ENCODE measurements at places on chromosomes 2 and 18. TPM values are rescaled to one million over a fixed set of nuclear protein-coding genes. Genes with fewer than 3 reads are reported as not detected.

The FBXO15 gene
- polyA plus RNA-seq, result 5.7 TPM

The ATF2 gene
- polyA plus RNA-seq, result 48.7 TPM

DNA sequence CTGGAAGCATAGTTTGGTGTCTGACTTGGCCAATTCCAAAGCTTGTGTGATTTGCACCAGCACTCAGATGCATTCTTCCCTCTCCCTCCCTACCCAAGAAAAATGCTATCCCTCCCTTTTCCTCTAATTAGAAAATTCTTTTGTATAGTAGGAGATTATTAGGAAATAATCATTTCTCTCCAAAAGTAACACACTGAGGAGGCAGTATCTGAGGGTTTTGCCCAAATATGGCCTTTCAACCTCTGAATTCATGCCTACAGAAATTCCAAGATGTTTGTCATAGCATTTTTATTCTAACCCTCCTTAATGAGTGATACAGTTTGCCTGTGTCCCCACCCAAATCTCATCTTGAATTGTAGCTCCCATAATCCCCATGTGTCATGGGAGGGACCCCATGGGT is 5.0 kb upstream of the TMEM18 start:
- peaks cover 8% of the 10 kb centered on the region for H3K4me1 ChIP-seq
- H3K4me3 ChIP-seq, result no peak overlapping the region
- H3K27ac ChIP-seq, result no peak overlapping the region

DNA sequence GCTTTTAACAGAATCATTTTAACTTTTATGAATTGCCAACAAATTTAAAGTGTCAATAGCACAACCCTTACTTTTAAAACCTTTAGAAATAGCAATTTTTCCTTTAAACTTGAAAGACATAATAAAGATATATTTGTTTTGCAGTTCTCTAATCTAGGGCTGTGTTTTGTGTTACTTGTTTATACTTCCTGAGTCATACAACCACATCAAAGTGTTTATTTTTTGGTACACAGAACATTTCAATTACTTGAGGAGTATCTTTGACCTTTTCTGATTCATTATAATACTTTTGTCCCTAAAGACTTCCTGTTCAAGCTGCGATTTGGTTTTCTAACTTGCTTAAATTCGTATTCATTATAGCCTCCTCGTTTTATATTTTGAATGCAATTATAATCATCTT is 21.8 kb downstream of the TYW5 start:
- H3K27ac ChIP-seq, result no peak overlapping the region
- no peaks in the 10 kb centered on the region for H3K27me3 ChIP-seq
- H3K4me3 ChIP-seq, result no peak overlapping the region
- DNase-seq, result no peak
- H3K4me1 ChIP-seq, result no peaks in the 10 kb centered on the region

DNA sequence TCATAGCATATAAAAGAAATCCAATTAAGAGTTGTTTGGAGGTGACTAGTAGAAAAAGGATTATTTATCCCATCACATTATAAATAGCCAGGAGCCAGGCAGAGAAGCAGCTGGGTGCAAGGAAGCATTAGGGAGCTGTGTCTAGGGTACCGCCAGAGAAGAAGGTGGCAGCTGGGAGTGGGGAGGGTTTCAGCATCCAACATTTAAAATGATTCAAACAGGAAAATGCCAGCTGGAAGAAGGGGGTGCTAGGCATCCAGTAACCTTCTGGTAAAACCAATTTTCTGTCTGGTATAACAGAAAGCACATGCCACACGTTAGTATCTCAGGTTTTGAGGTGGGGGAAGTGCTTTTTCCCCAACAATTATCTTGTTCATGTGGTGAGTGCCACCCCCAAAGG is 452.4 kb downstream of the ZEB2 start:
- H3K27me3 ChIP-seq, result no peaks in the 10 kb centered on the region
- no peak overlapping the region for H3K27ac ChIP-seq
- no peak overlapping the region for H3K4me3 ChIP-seq
- no peak for DNase-seq

DNA sequence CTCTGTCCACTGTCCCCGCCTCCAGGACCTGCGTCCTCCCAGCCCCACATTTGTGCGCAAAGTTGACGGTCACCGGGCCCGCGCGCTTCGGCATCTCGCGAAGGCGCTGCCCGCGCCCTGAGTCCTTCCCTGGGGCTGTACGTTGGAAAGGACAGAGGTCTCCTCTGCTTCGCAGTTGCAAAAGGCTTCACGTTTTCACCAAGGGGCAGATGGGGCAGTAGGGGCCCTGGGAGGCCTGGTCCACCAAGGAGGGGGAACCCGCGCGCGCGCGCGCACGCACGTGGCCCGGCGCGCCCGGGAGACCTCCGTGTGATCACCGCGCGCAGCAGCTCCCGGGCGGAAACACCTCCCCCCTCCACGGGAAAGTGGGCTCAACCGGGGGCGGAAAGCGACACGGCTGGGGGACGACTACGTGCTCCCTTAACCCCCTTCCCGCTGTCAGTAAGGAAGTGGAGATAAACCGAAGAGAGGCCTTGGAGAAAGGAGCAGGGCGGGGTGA is 21.9 kb downstream of the TEX44 start:
- H3K27ac ChIP-seq, result peak overlapping the region; percentile 98
- no peaks in the 10 kb centered on the region for H3K27me3 ChIP-seq
- peak overlapping the region; percentile 63 for H3K4me3 ChIP-seq
- peak; percentile 93 for DNase-seq

GRCh38 chr2:136376211-136376610 is 258.3 kb upstream of the CXCR4 start:
- H3K27me3 ChIP-seq, result no peaks in the 10 kb centered on the region
- no peak for DNase-seq
- no peak overlapping the region for H3K4me3 ChIP-seq

DNA sequence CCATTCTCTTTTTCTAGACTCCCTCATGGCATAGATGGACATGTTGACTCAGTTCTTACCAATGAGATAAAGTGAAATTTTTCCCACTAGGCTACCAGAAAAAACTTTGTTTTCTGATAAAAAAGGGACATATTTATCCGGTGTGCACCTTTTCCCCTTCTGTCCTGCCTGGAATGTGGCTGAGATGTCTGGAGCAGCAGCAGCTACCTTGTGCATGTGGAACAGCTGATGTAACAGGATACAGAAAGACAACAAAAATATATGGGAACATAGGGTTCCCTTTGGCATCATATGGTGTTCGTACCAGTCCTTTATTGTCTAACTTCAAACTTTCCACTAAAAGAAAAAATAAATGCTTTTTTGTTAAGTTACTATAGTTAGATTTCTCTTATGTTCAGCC is 460.2 kb upstream of the HS6ST1 start:
- DNase-seq, result no peak
- H3K4me3 ChIP-seq, result no peak overlapping the region
- peaks cover 26% of the 10 kb centered on the region for H3K4me1 ChIP-seq
- no peaks in the 10 kb centered on the region for H3K27me3 ChIP-seq
- H3K27ac ChIP-seq, result no peak overlapping the region
- no peaks in the 10 kb centered on the region for H3K36me3 ChIP-seq

Data from spinal cord (tissue), 10 donors.